ENCODE measurements at places on chromosomes 2 and 18.

DNA sequence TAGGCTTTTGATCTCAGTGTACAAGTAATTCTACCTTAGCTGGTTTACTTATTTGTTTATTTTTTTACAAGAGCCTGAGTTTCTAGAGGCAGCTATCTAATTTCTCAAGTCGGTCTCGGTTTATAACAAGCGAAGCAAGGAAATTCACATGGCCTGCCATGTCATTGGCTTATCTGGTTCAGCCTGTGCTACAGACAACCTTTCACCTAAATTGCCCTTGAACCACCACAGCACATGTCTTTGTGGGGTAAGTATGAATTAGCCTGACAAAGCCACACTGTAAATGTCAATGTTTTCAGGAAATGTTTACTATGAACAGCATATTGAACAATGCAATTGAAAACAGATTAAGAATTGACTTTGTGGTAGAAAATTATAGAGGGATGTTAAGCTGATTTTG, 167.1 kb downstream of the PID1 start:
- no peak for DNase-seq

DNA sequence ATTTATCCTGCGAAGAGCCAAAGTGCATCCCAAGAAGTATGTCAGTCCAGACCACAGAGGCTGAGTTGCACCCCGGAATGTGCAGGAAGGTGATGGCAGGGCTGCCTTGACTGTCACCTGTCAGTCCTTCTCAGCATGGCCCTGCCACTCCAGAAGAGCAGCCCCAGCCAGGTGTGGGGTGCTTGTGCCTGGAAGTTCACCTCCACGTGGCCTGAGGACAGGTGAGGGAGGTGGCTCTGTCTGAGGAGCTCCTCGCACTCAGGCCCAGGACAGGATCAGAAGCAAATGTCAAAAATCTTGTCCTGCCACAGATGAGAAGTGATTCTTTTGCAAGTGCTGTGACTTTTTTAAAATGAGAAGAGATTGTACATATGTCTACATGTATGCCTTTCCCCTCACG, 31.4 kb upstream of the B3GNT7 start:
- no peak for DNase-seq

DNA sequence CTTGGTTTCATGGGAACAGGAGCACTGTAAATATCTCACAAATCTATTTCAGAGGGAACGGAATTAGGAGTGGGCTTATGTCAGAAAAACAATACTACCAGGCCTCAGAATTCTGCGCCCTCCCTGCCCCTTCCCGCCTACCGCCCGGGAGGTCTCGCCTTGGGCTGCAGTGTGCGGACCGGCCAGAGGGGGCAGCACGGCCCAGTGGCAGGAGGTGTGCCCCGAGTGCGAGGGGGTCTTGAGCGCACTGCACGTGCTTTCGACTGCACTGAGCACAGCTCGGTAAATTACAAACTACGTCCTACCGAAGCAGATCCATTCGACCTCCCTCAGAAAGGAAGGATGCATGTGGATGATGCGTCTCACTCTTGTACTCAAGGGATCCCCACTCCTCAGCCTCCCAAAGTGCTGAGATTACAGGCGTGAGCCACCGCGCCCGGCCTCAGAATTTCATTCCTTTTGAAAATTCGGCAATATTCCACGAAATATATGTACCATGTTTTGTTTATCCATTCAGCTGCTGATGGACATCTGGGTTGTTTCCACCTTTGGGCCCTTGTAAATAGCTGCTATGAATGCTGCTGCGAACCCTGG, 297.0 kb downstream of the BCL2 start:
- no peak for DNase-seq

GRCh38 chr2:54708584-54709335, 14.7 kb upstream of the EML6 start:
- DNase-seq: no peak

- DNase-seq: no peak
These were observed 9.4 kb upstream of the SOCS6 start for GRCh38 chr18:70279470-70279869.

- peak; percentile 91 for DNase-seq
These were observed 47.0 kb downstream of the FAM117B start for GRCh38 chr2:202681688-202682205.
